ENCODE measurements at places on chromosomes 3 and 15. TPM values are rescaled to one million over a fixed set of nuclear protein-coding genes. Genes with fewer than 3 reads are reported as not detected.

GRCh38 chr15:88982304-88982945, 69.2 kb upstream of the MFGE8 start:
- peak; percentile 87 for DNase-seq

DNA sequence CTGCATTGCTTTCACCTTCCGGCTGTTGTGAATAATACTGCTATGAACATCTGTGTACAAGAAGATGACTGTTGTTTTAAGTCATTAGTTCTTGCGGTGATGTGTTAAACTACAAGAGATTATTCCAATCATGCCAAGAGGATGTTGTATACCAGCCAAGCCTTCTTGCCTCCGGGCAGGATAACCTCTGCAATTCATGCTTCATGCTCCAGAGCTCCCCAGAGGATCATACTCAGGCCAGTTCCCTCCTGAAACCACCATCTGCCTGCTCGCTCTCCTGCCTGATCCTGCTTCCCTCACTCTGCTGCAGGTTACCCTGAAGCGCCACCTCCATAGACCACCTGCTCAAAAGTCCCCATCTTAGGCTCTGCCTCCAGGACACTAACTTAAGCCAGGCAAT, 187.1 kb upstream of the PROK2 start:
- no peak for DNase-seq

DNA sequence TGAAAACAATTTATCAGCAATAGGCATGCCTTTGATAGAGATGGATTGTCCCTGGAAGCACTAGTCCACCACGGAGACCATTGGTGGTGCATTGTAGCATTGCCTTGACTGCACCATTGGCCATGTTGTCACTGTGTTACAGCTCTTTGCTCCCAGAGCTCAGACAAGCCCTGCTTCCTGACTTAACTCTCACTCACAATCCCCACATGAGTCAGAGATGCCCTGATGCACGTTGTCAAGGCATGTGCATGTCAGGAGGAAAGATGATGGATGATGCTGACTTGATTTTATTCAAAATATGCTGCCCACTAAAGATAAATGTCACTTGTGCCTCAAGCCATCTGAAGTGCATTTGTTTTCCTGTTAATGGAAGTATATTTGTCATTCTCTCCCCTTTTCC, 266.1 kb downstream of the ARRDC4 start:
- no peak for DNase-seq

ACKR2 gene
- total RNA-seq, result 2.4 TPM

DNA sequence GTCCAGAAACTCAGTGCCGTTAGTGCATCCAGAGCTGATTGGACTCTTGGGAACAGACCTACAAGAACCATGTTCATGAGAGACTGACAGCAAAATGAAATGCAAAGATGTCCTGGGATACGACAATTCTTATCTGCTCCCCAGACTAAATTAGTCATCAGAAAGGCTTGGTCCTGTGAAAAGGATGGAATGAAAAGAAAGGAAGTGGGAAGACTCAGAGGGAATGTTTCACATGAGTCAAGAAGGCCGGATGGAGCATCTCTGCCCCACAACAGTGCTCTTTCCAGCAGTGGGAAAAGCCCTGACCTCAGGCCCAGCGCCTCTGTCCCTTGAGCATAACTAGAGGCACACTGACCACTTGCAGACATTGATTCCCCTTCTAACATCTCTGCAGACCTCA, 39.3 kb upstream of the UACA start:
- DNase-seq, result no peak

GRCh38 chr3:141789281-141789680, 26.1 kb downstream of the GRK7 start:
- no peak for DNase-seq

ZNF502 gene
- total RNA-seq, result 3.4 TPM

- no peak for DNase-seq
Observed at GRCh38 chr3:69219101-69219708, 96.8 kb upstream of the LMOD3 start.

GRCh38 chr15:75945953-75946352, 42.3 kb downstream of the FBXO22 start:
- DNase-seq, result no peak

DNA sequence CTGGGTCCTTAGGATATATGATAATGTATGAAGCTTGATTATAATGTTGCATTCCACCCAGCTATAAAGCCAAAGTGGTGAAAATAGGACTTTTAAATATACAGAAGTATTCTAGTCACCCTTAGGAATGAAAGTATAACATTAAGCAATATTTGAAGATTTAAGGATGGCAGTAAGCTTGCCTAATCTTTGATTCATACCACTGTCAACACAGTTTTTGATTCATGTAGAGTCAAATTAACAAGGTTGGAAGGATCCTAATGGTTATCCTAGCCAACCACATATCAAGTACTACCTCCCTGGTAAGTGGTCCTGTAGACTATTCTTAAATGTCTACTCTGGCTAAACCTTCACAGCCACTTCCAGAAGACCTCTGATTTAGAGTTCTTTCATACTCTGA, 18.6 kb downstream of the ARIH1 start:
- no peak for DNase-seq

- peak; percentile 40 for DNase-seq
Observed at GRCh38 chr3:114290911-114291901, 2.6 kb upstream of the TIGIT start.

- DNase-seq, result no peak
Observed at GRCh38 chr3:109888026-109888425, 550.7 kb upstream of the DPPA4 start.

GRCh38 chr3:127764841-127765362, 57.4 kb downstream of the MGLL start:
- DNase-seq, result no peak

Measured in left cardiac atrium (tissue), 4 donors.